Left renal pelvis (tissue), 4 donors: ENCODE measurements at places on chromosomes 7 and 10. TPM values are rescaled to one million over a fixed set of nuclear protein-coding genes. Genes with fewer than 3 reads are reported as not detected.

DNA sequence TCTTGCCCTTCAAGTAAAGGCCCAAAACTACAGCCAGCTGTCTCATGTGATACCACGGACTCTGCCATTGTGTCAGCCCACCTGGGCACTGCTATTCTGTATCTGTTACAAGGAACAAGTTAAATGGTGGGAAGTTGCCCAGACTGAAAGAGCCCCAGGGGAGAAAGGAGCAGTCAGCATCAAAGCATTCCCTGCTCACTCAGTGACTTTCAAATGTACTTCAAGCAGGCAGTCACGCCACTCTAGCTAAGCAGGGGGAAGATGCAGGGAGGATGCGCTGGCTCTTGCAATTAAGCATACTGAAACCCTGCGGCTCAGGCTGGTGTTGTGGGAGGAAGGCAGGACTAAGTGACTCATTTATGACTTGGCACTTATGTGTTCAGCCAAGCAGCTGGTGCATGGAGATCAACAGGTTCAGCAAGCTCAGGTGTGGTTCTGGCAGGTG is 1249.6 kb downstream of the TYW1 start:
- no peak for DNase-seq

DNA sequence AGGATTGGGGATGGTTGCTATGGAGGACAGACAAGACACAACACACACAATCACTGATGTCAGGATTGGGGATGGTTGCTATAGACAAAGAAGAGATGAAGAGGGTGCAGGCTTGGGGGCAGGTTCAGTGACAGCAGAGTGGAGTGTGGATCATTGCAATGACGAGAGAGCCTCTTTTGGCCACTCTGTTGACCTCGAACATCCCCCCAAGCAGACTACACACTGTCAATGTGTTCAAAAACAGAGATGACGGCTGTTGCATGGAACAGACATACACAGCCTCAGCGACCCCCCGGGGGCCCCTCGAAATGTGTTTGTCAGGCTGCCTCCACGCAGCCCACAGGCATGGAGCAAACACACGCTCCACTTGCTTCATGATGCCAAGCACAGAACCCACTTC is 133.0 kb downstream of the PTPRN2 start:
- no peak for DNase-seq

DNA sequence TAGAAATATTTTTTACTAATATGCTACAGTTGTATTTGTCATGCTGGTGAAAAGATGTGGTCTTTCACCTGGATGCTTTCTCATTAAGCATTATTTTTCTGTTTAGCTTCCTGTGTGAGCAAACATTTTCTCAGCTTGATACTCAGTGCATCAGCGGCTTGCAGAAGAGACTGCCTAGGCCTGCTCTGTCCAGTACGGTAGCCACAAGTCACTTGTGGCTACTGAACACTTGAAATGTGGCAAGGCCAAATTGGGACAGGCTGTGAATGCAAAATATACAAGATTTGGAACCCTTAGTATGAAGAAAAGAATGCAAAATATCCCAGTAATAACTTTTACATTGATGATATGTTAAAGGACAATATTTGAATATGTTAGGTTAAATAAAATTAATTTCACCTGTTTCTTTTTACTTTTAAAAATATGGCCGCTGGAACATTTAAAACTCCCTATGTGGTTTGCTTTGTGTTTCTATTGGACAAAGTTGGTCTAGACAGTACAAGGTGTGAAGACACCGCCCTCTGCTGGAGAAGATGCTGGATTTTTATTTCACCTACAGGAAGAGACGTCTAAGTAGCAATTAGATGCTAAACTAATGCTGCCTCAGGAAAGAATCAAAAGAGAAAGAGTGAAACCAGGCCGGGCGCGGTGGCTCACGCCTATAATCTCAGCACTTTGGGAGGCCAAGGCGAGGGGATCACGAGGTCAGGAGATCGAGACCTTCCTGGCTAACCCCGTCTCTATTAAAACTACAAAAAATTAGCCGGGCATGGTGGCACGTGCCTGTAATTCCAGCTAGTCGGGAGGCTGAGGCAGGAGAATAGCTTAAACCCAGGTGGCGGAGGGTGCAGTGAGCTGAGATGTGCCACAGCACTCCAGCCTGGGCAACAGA is 5.3 kb downstream of the SRGN start:
- peak; percentile 61 for DNase-seq

DNA sequence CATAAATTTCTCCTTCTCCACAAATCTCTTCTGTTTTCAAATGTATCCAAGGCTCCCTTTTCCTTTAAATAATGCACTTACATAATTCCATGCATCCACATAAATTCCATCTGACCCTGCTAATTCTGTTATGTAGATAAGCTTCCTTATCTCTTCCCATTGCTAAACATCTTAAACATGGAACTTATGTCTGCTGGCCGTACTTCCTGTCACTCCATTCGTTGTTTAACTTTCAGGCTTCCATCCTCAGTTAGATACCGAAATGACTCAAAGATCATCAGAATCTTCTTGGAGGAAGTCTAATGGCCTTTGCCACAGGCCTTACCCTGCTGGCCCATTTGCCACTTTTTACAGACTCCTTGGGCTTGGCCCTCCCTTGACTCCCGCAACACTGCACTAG is 330.9 kb downstream of the GFRA1 start:
- no peak for DNase-seq

DNA sequence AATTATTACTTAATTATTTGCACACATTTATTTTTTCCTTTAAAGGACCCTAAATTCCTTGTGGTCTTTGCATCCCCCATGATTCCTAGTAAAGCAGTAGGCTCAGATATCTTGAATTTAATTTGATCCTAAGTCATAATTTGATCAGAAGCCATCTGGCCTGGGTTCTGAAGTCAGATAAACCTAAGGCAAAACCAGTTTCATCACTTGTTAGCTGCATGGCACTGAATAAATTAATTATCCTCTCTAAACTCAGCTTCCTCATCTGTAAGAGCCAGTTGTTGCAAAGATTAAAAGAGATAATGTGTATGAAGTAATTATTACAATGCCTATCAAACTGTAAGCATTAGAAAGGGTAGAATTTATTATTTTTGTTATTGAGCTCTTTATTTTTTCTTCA is 293.1 kb downstream of the GRM8 start:
- no peak for DNase-seq

DNA sequence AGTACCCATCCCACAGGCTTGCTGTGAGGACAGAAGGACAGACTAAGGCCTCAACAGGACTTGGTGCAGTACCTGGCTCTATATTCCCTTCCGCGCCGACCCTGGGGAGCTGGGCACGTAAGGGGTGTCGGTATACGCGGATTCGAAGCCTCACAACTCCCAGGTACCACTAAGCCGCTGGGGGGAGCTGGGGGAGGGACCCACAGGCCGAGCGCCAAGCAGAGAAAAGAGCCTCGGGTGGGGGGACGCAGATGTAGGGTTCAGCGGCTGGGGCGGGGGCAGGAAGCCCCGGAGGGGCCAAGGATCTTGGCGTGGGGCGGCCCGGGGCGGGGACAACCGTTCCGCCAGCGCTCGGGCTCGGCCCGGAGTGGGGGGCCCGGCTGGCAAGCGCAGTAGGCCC is 126.4 kb upstream of the ZNF746 start:
- no peak for DNase-seq

DNA sequence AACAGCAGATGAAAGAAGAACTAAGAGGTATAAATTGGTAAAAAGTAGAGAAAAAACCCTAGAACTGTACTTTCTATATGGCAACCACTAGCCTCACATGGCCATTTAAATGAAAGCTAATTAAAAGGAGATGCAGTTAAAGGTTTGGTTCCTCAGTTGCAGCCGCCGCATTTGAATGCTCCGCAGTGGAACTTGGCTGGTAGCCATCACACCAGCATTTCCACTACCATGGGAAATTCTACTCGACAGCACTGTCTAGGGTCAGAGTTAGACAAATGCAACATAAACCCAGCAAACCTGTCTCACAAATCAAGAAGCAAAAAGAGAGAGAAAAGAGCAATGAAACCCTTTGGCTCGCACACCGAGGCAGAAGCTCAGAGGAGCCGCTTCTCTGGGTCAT is 29.7 kb downstream of the VIPR2 start:
- no peak for DNase-seq

DNA sequence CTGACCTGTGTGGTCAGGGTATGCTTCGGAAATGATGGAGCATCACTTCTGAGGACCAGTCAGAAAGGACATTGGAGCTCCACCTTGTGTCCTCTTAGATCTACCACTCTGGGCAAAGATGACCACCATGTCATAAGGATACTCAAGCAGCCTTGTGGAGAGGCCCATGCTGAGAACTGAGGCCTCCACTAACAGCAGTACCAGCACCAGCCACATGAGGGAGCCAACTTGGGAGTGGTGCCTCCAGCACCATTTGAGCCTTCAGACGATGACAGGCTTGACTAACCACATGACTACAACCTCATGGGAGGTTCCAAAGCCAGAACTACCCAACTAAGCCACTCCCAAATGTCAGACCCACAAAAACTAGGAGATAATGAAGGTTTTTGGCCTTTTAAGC is 116.0 kb downstream of the NPTX2 start:
- no peak for DNase-seq

DNA sequence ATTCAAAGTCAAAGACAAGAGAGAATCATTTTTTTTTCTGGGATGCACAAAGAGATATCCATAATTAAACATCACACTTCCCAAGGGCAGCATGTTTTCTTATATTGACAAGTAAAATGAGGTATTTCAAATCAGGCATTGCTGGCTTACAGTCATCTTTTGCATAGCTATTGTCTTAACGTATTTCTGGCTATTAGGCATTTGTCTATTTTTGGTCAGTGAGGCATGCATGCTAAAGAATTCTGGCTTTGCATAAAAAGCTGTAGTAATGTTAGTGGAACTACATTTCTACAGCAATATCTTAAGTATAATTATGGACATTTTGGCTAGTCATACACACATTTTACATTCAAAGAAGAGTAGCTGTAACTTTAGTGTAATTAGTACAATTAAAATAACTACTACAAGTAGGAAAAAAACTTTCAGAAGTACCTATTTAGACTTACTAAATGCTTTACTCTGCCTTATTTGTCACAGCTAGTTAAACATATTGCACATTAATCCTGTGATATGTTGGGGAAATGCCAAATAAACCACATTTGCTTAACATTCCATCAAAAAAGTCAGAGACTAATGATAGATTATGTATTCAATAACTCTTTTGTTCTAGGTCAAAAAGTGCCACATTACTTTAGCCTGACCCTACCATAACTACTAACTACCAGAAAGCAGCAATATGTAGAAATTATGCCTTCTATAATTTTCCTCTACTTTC is 76.4 kb downstream of the RELN start:
- DNase-seq, result no peak

GRCh38 chr10:55369670-55370420 is 568.8 kb upstream of the PCDH15 start:
- DNase-seq, result no peak

GRCh38 chr7:106071356-106071998 is 40.6 kb downstream of the SYPL1 start:
- no peak for DNase-seq

DNA sequence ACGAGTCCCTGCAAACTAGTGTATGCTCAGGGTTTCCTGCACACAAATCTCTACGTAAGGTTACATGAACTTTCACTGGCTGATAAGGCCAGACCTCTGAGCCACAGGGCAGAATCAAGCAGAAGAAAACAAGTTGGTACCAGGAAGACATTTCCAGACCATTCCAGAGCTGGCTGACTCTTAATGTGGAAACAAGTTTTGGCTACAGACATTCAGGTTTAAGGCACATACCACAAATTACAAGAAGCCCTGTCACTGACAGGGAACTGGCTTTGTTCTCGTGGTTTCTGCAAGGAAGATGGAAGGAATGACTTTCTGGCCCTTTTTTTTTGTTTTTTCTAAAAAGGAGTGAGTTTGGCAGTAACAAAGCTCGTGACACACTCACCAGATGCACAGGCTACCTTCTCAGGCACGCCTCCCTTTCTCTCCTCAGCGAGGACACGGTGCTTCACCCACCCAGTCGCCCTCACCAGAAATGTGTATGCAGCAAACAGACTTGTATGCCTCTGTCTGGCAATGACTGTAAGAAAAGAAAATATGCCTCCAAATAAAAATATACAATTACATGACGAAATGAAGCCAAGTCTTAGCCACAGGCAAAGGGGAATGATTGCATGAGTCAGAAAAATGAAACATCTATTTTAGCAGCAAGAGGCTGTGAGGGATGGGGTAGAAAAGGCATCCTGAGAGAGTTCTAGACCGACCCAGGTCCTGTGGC is 22.6 kb downstream of the PLAC9 start:
- DNase-seq, result no peak

JCAD gene
- polyA plus RNA-seq, result 30.4 TPM

INMT gene
- 3.4 TPM for polyA plus RNA-seq

MNX1 gene
- polyA plus RNA-seq, result 0.32 TPM

REPIN1 gene
- polyA plus RNA-seq, result 112 TPM

COL28A1 gene
- 12.6 TPM for polyA plus RNA-seq

ANKMY2 gene
- polyA plus RNA-seq, result 31.8 TPM

LRRC27 gene
- 34.7 TPM for polyA plus RNA-seq

TEX36 gene
- not detected for polyA plus RNA-seq
